ENCODE measurements at places on chromosomes 7 and 10. TPM values are rescaled to one million over a fixed set of nuclear protein-coding genes. Genes with fewer than 3 reads are reported as not detected.

DNA sequence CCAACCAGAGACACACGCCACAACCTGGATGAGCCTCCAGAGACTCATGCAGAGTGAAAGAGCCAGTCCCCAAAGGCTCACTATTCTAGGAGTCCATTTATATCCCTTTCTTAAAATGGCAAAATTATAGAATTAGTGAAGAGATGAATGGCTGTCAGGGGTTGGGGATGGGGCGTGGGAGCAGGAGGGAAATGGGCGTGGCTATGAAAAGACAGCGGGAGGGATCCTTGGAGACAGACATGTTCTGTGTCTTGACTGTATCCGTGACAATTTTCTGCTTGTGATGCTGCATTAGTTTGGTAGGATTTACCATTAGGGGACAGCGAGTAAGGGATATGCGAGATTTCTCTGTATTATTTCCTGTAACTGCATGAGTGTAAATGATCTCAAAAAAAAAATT is 33.0 kb downstream of the FAM53B start:
- no peak for DNase-seq

- DNase-seq, result peak; percentile 55
These were observed 57.1 kb downstream of the PLPP4 start for GRCh38 chr10:120514035-120514620.

DNA sequence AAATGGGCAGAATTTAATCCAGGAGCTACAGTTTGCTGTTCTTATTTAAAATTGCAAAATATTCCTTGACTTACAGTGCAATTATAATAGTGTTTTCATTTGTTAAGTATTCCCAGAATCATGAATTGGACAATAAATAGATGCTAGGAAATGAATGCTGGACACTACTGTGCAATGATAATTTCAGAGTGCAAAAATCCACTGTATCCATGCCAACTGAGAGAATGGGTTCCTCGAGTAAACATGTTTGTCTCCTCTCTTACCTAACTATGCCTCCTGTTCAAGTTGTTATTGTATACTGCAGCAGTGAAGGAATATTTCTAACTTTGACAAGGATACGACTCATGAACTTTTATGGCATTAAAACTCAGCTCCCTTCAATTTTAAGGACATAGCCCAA is 1396.3 kb downstream of the GATA3 start:
- no peak for DNase-seq

DNA sequence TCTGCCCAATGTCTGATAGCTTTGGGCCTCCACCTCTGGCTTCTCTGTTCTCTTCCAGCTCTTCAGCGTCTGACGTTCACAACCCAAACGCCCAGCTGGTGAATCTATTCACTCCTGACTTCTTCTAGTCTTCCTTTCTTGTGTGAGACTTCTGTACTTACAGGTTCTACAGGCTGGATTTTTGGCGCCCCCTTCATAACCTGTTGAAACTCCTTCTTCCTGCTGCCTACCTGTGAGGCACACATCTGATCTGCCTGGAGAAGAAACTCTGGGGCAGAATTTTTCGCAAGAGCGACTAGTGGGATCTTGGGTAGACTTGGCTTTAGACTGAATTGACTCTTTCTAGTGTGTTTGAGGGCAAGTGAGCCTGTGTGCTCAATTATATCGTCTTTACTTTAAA is 249.3 kb downstream of the REEP3 start:
- DNase-seq, result no peak

DNA sequence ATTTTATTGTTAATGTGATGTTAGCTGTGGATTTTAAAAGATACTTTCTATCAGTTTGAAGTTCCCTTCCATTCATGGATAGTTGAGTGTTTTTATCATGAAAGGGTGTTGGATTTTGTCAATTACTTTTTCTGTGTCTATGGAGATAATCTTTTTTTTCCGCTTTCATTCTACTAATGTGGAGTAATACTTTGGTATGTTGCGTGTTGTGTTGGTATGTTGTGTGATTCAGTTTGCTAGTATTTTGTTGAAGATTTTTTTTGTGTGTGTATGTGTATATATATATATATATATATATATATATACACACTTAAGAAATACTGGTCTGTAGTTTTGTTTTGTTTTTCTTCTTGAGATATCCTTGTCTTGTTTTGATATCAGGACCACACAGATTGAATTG is 100.3 kb downstream of the CCSER2 start:
- no peak for DNase-seq

DNA sequence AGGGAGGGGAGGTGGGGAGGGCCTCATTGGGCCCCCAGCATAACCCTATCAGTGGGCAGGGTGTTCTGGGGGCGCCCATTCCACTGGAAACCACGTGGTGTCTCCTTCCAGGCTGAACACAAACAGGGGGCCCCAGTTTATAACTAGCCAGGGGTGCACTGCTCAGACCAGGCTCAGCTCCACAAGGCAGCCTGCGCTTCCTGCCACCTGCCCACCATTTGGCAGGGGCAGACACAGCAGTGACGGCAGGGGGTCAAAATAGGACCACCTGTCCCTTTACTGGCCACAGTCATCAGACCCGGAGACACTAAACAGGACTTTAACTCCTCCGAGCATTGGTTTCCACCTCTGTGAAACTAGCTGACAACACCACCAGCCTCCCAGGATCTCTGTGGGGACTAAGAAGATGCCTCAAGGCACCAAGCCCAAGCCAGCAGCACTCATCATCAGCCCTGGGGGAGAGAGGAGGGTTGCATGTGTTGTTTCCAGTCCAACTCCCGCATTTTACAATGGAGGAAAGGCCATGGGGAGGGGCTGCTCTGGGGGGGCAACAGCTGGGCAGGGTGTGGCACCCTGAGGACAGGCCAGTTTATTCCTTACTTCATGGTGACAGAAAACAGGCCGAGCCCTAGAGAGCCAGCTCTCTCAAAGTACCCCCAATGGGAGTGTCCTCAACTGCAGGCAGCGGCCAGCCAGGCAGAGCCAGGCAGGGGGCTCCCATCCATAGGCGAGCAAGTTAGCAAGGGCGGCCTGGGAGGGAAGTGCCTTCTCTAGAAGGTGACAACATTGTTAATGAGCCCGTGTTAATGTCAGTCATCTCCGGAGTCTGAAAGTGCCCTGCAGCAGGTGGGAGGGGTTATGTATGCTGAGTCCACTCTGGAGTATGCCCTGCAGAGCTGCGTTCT is 127.6 kb downstream of the TNS3 start:
- no peak for DNase-seq

GRCh38 chr7:1368184-1368681 is 91.0 kb downstream of the MICALL2 start:
- no peak for DNase-seq

GRCh38 chr10:83038631-83039030 is 1100.7 kb upstream of the GHITM start:
- DNase-seq, result no peak

DNA sequence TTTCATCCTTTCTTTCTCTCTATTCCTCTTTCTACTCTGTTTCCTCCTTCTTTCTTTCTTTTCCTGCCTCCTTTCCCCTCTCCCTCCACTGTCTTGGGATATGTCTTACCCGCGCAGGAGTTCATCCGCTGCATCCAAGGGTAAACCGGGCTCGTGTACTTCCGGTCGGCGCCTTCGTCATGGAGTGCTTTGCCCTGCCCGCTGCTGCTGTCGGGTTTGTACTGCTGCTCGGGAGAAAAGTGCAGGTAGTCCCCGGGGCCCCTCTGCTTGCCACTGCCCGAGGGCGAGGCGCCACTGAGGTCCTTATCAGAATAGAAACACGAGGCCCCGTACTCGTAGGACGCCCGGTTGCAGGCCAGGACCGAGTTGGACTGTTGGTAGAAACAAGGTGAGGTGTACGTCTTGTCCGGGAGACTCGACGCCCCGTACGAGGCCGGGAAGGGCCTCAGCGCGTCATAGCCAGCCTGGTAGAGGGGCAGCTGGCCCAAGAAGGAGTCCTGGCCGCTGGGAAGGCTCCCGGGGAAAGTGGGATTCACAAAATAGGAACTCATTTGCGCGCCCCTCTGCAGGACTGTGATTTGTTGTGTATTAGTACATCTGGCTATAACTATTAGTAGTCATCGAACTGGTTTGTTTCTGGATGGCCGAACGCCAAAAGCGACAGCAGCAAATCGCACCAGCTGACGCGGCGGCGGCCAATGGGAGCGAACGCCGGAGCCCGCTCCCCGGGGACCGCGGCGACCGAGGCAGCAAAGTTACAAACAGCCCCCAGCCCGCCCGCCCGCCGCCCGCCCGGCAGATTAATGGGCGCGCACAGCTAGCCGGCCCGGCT is at the start of gene HOXA6:
TSS of gene HOXA6 (minus strand) at position 576 of the 832 bp plus-strand sequence. CDS start at position 551, 25 bp downstream.
- DNase-seq, result no peak

- DNase-seq, result no peak
These were observed 302.2 kb upstream of the PODXL start for GRCh38 chr7:131858611-131859010.

DNA sequence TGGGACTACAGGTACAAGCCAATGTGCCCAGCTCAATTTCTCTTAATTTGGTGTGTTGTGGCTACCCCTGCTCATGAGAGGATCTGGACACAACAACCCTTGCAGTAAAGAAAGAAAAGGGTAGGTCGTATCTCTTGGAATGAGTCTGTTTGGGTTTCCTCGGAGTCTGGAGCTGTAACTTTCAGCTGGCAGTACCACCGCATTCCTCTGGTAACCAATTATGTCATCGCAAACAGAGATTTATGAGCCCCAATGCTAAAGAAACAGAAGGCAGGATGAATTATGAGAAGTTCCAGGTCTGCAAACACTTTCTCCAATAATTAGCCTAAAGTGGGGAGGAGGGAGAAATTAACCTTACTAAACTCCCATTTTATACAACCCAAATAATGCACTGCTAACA is 186.6 kb upstream of the NRP1 start:
- no peak for DNase-seq

DNA sequence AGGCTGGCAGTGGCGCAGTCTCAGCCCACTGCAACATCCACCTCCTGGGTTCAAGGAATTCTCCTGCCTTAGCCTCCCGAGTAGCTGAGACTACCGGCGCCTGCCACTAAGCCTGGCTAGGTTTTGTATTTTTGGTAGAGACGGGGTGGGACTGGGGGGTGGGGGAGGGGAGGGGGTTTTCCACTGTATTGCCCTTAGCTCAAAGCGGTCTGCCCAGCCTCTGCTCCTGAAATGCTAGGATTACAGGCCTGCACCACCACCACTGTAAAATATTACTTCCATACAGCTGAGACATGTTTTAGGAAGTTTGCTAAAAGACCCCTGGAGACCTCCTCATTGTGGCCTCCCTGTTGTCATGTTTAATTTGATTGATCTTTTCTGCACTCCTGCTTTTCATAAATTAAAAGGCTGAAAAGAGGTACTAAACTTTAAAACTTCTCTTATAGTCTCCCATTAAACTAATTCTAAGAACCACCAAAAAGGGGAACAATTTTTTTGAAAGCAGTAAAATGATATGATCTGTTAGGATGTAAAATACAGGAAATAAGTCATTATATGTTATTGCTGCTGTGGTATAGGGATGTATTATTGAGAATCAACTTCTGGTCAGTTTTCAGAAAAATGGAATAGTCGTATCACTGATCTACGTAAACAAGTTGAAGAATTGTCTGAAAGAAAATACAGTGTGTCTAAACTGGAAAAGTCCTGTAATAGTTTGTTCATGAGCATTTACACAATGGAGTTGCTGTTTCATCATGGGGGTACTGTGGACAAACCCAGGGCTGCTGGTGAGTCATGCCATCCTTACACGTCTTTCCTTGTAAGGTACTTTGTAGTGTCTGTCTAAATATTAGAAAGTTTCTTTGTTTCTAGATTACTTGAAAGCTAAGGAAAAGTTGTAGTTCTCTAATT is 72.9 kb upstream of the TMEM248 start:
- DNase-seq, result no peak

DNA sequence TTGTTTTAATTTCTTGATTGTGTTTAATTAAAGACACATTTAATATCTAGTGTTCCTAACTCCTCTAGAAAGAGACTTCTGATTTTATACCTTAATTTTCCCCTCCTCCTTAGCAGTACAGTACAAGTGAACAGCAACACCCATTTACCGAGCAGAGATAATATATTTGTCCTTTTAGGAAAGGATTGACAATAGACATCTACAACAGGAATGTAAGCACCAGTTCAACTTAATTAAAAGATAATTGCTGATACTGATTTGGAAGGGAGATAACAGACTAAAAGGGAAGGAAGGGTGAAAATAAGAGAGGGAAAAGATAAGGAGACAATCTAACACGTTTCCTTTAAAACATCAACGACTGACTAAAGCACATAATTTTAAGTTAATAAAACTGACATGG is 119.3 kb downstream of the SRPK2 start:
- DNase-seq, result no peak

GRCh38 chr7:121761399-121761798 is 111.6 kb upstream of the PTPRZ1 start:
- no peak for DNase-seq

DNA sequence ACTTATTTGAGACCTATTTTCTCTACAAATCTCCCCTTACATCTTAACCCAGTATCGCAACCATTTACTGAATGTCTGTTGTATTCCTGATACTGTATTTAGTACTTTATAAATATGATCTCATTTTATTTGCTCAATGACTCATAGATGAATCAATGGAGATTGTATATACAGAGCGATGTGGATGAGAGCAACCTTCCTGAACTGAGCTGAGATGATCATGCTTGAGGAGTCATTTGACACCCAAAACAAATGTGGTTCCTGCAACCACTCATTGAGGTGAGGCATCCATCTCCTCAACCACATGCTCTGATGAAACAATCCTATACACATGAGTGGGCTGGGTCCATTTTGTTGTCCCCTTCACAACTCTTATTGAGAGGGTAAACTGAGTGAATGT is 250.0 kb downstream of the CDC14C start:
- no peak for DNase-seq

DNA sequence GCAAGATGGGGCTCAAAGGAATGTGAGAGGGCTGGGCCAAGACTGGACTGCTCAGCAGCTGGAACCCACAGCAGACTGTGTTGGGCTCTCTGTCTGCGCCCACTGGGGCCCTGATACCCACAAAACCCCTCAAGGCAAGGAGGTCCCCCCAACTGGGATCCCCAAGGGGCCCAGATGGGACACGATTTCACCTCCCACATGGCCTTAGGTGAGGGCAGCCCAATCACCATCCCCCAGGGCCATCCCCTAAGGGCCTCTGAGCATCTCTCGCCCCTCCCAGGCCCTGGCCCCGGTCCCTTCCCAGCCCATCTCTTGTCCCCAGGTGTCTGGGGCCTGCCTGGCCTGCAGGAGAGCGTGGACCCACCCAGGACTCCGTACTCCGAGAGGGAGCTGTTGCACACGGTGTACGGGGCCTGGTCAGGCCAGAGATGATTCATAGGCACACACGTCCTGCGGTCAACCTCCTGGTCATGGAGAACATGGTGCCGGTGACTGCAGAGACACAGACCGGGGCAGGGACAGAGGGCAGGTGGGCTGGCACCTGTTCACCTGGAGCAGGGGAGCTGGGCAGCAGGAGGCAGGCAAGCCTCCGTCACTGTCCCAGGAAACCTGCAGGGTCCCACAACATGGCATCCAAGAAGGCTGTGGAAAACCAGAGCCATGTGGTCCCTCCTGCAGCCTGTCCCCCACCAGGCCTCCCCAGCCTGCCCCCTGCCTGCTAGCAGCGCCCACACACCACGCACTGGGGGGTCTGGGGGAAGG is 21.6 kb downstream of the OGDHL start:
- no peak for DNase-seq

GRCh38 chr7:66418537-66418936 is 210.1 kb upstream of the KCTD7 start:
- DNase-seq, result no peak

Gene GPC2
- 8.8 TPM for polyA plus RNA-seq

Gene NUTM2A
- 4.0 TPM for polyA plus RNA-seq

Gene AKR1C3
- 81.7 TPM for polyA plus RNA-seq

Gene IFIT1B
- 0.14 TPM for polyA plus RNA-seq

Gene MYH16
- 0.06 TPM for polyA plus RNA-seq

Gene DLX5
- polyA plus RNA-seq, result 0.21 TPM

Gene SEMA3E
- polyA plus RNA-seq, result 2.1 TPM
